Stimulated activated CD4-positive, alpha-beta T cell treated with anti-CD3 and anti-CD28 coated beads, Interleukin-15, amount 100 ng/mL, for 48 hours (primary cell): ENCODE measurements at places on chromosomes 11 and 22.
A peak's percentile ranks its signal among the peaks of the same experiment; 100 is the strongest.

- no peak for DNase-seq
Observed at GRCh38 chr11:68941324-68942094, 37.8 kb downstream of the IGHMBP2 start.

GRCh38 chr11:20362481-20362880 is 1.0 kb upstream of the HTATIP2 start:
- no peak for DNase-seq

- peak; percentile 29 for DNase-seq
Observed at GRCh38 chr11:6606471-6607189, 3.1 kb downstream of the ILK start.

- no peak for DNase-seq
Observed at GRCh38 chr11:33624083-33624482, 76.5 kb downstream of the C11orf91 start.

GRCh38 chr11:134050541-134051383 is 18.1 kb upstream of the JAM3 start:
- DNase-seq, result peak; percentile 53

DNA sequence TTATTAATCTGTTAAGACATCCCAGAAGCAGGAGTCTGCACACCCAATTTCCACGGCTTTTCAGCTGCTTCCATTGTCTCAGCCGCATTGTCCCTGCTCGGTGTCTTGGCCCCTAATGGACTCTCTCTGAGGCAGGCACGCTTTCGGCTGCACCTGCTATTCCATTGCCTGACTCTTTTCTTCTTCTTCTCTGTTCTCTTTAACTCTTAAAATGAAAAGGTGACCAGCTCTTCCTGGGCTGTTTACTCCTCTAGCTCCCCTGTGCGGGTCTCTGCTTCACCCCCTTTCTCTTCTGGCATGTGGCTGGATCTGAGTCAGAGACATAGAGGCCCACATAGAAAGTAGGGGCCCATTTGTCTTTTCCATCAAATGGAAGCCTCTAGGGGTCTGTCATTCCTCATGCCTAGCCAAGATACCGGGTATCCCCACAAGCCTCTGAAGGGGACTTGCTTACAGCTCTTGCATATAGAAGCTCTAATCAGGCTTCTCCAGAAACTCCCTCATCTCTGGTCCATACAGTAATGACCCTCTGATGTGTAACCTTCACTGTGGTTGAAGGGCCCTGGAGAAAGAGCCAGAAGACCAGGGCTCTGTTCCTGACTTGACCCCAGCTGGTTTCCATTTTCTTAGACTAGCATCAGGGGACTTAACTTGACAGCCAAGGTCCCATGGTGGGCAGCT is 243.9 kb downstream of the ST3GAL4 start:
- no peak for DNase-seq

DNA sequence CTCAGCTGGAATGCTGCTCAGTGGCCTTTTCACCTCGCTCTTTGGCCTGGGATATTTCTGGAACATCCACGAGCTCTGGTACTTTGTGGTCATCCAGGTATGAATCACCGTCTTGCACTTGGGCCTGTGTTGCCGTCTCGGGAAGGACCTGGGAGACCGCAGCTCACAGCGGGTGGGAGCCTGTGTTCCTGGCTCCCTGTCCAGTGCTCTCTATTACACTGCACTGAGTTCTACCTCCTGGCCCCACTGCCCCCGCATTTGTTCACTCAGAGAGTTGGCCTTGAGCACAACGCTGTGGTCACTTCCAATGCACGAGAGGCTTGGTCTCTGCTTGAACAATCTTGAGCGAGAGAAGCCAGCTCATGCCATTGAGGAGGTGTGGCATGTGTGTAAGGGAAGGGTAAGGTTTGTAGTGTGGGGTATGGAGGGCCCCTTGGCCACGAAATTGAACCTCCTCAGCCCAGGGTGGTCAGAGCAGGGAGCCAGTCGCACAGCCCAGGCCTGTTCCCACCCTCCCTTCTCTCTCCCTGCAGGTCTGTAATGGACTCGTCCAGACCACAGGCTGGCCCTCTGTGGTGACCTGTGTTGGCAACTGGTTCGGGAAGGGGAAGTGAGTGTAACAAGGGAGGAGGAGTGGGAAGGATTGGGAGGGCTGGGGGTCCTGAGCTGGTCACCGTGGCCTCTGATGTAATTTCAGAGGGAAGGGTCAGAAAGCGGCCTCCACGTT is 16.2 kb downstream of the SLC37A2 start:
- DNase-seq, result no peak

GRCh38 chr22:45671783-45672563 is at the start of gene ATXN10:
Gene ATXN10 (plus strand): TSS chr22:45671834. CDS start chr22:45672064, 230 bp downstream.
- peak; percentile 67 for DNase-seq

- no peak for DNase-seq
Observed at GRCh38 chr11:31783252-31783651, 27.9 kb downstream of the PAX6 start.

DNA sequence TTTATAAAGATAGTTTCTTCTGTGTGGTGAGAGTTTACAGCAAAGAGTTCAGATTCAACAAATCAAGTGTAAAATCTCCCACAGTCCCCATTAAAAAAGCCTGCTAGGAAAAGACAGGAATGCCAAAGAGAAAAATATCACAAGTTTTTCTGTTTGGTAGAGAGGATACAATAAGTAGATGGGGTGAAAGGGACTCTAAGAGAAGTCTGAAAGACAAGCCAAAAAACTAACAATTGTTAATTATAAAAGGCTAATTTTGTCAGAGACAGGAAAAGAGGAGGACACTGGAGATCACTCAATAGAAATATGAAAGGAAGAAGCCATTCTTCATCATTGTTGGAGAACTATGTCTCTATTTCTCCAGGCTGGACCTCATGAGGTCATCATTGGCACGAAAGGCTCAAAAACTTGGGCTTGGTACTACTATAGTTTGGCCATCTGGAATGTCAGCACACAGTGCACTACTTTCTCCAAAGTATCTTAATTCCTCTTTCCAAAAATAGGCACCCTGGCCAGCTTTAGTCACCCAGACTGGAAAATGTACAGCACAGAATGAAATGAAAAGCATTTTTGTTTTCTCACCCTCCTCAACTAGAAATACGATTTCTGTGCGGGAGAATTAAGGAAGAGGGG is 531 bp upstream of the SOX6 start:
- no peak for DNase-seq

- no peak for DNase-seq
Observed at GRCh38 chr22:41621911-41622179, 750 bp downstream of the XRCC6 start.

- no peak for DNase-seq
Observed at GRCh38 chr11:72631806-72632731, 42.2 kb downstream of the PDE2A start.

- no peak for DNase-seq
Observed at GRCh38 chr22:37284805-37285355, 2.6 kb downstream of the CYTH4 start.

GRCh38 chr11:7630002-7630401 is 43.3 kb downstream of the CYB5R2 start:
- no peak for DNase-seq

GRCh38 chr11:96567667-96568066 is 177.9 kb downstream of the JRKL start:
- no peak for DNase-seq

DNA sequence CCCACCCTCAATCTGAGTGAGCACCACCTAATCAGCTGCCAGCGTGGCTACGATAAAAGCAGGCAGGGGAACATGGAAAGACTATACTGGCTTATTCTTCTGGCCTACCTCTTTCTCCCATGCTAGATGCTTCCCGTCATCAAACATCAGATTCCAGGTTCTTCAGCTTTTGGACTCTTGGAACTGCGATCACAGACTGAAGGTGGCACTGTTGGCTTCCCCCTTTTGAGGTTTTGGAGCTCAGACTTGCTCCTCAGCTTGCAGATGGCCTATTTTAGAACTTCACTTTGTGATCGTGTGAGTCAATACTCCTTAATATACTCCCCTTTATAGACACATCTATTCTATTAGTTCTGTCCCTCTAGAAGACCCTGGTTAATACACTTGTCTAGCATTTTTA is 543.7 kb upstream of the RAG2 start:
- no peak for DNase-seq

DNA sequence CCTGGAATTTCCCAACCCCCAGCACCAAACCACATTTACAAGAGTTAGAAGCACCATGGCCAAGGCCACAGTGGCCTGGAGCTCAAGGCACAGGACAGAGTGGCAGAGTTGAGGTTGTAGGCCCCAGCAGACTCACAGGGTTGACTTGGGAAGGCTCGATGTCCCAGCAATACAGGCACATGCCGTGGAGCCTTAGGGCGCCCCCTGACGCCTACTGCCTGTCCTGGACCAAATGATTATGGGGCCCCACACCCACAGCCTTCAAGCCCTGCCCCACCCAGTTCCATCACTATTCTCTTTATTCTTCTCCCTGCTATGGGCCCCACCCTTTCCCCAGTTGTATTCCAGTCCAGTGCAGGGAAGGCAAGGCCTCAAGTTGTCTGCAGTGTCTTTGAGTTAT is at the start of gene CCDC179:
TSS of gene CCDC179 (minus strand) at position 234 of the 400 bp plus-strand sequence. CDS start at position 181, 53 bp downstream.
- DNase-seq, result no peak

DNA sequence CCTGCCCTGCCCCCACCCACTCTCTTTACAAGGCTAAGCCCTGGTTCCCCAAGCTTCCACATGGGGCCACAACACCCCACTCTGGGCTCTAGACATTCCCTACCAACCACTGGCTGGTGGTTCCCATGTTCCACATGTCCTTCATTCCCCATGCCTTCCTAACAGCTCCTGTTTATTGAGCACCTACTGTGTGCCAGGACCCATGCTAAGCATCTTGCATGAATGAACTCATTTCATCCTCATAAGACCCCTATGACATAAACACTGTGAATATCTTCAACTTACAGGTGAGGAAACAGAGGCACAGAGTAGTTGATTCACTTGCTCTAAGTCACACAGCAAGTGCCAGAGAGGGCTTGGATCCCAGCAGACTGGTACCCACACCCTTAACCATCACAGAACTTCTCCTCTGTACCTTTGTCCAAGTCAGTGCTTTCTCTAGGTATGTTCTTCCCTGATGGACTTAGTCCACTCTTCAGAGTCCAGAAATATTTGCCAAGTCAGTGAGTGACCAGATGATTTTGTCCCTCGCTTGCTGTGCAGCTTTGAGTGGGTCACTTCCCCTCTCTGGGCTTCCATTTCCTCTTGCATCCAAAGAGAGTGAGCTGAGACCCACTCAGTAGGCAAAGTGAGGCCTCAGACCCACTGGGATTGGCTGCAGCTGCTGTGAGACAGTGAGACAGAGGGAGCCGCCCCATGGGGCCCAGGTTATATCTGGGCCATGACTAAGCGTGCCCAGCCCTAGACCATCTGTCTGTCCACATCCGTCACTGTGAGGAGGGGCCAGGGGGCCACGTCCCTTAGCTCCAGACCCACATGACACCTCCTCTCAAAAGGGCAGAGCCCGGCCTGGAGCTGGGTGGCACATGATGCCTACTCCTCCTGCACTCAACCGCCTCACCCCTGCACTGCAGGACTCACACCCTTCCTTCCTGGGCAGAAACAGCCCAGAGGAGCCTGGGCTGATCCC is 132.4 kb downstream of the MN1 start:
- no peak for DNase-seq

- DNase-seq, result no peak
Observed at GRCh38 chr11:26025676-26026075, 306.3 kb upstream of the ANO3 start.

DNA sequence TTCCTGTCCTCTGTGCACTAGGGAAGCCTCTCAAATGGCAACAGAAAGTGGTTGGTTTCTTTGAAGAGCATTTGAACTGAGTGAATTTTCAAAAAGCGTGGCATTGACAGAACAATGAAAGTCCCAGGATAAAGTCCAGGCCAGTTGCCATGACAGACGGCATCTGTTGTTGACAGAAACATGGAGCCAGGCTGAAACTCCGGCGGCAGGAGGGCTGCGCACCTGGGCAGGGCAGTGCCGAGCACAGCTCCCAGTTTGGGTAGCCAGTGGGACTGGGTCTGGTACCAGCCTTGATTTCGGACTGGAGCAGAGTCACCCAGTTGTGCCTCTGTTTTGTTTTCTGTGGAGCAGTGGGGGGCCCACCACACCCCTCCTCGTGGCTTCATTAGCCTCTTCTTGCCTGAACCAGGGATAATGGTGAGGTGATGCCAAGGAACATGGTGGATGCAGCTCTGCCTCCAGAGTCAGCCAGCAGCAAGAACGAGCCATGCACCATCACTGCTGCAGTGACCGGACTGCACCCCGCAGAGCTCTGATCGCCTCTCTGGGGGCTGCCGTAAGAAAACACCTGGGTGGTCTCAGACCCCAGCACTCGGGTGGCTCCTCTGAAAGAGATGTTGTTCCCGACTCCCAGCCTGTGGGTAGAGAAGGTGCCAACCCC is 9.8 kb upstream of the SEPTIN5 start:
- DNase-seq, result no peak

DNA sequence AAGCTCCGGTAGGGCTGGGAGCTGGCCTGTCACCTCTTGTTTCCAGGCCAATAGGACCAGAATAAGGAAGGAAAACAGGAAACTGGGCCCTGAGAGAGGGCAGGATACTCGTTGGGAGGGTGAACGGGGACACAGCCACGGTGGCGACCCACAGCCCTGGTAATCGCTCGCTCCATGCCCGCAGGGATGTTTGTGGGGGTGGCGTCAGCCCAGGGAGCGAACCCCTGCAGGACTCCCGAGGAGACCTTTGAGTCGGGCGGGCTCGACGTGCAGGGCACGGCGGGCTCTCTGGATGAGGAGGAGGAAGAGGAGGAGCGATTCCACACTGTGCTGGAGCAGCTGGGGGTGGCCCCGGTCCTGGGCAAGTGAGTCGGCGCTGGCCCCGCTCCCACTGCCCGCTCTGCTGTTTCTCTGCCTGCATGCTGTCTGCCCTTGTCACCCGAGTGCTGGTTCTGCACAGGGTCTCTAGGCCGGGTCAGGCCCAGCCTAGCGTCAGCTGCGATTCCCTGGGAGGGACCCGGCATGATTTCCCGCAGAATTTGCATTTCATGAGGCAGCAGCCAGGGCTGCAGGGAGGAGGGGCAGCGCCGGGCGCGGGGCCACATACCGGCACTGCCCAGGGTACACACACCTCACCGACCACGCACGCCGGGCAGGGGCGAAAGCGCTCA is 1.6 kb downstream of the CRACR2B start:
- no peak for DNase-seq

DNA sequence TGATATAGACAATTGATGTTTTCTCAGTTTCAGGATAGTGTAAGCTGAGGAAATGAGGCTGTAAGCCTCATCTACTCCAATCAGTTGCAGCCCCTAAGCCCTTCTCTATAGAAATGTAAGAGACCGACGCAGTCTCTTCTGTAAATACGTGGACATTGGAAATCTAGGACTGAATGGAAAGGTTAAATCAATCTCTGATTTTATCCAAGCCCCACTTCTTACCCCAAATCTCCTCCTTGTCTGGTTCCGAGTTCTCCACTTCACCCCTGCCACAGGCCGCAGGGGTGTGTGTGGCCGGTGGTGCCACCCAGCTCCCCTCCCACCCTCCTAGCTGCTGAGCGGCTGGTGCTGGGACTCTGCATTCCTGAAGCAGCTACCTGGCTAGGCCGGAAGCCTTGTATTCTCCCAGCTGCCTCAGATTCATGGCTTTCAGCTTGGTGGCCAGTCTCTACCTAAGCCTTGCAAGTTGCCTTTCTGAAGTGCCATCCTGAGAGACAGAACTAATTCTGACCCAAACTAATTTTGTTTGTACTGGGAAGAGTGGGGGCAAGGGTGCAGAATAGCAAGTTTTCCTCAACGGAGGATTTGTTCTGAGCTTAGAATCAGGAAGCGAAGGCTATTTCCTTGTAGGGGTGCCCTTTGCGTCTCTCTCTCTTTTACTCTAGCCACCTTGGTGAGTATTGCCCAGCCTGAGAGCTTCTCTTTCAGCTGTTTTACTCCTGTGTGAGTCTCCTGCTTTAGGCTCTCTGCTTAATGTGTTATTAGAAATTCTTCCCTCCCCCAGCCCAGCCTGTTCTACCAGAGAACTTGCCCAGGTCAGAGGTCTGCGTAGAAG is 749 bp downstream of the VWA5A start:
- DNase-seq, result no peak
